ENCODE measurements at places on chromosomes 4 and X.

GRCh38 chr4:76830612-76830963 lies 67.4 kb downstream of the SOWAHB start:
- no peak for DNase-seq

- DNase-seq: no peak
Measured at GRCh38 chr4:16450724-16451123, 224.5 kb upstream of the TAPT1 start.

- no peak for DNase-seq
Measured at GRCh38 chr4:170025523-170026252, 507 bp downstream of the MFAP3L start.

- no peak for DNase-seq
Measured at GRCh38 chr4:26434030-26434639, 56.1 kb downstream of the CCKAR start.

GRCh38 chr4:56906489-56907393 lies 959 bp upstream of the REST start:
- DNase-seq: no peak

DNA sequence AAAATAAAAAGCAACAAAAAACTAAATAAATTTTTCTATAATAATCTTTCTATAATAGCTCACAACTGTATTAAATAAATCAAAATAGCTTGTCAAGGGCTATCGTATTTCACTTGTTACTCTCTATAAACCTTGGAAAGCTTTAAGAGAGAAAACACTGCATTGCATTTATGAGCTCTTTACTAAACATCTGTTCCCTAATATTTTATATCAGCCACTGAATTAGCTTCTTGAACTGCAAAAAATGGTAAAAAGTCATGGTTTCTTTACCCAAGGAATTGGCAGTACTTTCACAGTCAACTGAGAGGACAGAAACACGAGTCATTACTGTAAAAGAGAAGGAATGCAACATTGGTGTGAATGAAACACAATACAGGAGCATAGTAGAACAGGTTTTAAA lies 671.2 kb downstream of the PCDH18 start:
- DNase-seq: no peak

DNA sequence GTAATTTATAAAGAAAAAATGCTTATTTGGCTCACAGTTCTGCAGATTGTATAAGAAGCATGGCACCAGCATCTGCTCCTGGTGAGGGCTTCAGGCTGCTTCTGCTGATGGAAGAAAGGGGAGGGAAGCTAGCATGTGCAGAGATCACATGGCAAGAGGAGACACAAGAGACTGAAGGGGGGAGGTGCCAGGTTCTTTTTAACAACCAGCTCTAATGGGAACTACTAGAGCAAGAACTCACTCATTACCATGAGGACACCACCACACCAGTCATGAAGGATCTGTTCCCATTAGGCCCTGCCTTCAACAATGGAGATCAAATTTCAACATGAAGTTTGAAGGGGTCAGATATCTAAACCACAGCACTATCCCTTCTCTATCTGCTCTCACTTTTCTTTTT lies 9.4 kb upstream of the COPS4 start:
- no peak for DNase-seq

DNA sequence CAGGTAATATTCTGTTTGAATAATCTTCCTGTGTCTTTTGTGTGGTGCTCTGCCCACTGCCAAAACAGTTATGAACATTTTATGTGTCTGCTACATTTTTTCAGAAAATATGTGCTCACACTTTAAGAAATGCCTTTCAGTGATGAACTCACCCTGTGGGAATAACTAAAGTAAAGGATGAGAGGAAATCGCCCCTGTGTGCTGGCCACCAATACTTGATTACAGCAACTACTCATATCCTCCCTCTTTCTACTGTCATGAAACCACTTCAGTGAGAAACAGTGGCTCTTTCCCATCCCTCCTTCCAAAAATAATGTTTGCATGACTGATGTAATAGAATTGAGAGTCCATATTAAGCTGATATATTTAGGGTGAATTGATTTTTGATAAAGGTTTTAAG lies 900.9 kb downstream of the RAB28 start:
- no peak for DNase-seq

- no peak for DNase-seq
Measured at GRCh38 chrX:136322064-136322463, 21.3 kb downstream of the ADGRG4 start.

DNA sequence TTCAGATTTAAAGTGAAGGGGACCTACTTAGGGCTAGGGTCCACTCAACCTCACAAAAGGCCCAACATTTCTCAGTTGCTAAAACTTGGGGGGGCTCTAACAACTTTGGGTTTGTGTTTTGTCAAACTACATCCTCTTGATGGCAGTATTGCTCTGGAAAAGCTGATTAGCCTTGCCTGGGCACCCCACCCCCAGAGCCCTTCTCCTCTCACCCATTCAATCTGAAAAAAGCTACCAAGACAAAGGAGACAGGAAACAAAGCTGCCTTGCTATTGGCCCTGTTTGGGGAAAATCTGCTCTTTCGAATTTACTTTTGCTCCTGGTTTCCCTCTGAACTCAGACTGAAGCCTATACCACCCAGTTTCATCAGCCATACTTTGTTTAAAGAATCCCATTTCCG lies 195.2 kb upstream of the STK26 start:
- DNase-seq: no peak

DNA sequence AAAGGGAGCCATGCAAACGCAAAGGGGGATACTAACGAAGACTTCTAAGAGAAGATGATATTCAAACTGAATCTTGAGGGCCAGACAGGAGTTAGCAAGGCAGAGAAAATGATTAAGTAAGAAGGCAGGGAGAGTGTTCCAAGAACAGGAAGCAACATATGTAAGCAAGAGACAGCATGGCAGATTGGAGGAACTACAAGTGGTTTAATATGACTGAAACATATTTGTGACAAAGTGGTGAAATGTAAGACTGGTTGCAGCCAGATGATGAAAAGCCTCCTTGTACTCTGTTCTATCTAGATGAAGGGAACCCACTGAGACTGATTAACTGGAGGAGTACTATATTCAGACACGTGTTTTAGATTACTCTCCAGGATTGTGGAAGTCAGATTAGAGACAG lies 116.6 kb upstream of the DIAPH2 start:
- DNase-seq: no peak

DNA sequence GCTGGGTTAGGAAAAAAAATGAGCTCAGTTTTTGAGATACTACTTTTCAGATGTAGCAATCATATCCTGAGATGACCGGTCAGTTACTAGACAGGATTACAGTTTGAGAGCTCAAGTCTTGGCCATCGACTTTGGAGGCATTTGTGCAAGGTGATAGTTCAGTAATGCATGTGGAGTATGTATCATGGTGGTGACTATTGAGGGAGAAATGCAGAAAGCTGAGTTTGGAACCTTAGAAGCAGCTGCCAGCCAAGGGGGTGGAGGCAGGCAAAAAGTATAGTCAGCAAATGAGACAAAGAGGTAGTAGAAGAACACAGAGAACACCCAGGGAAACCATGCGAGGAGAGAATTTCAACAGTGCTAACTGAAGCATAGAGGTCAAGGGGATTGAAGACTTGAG lies 48.7 kb upstream of the SLC4A4 start:
- no peak for DNase-seq

GRCh38 chr4:5338531-5338930 lies 287.3 kb downstream of the STK32B start:
- no peak for DNase-seq

GRCh38 chr4:15755321-15756155 lies 22.6 kb upstream of the CD38 start:
- DNase-seq: no peak

DNA sequence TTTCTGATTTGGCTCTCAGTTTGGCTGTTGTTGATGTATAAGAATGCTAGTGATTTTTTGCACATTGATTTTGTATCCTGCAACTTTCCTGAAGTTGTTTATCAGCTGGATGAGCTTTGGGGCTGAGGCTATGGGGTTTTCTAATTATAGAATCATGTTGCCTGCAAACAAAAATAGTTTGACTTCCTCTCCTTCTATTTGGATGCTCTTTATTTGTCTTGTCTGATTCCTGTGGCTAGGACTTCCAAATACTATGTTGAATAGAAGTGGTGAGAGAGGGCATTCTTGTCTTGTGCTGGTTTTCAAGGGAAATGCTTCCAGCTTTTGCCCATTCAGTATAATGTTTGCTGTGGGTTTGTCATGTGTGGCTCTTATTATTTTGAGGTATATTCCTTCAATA lies 734.7 kb upstream of the FAM241A start:
- DNase-seq: no peak

- no peak for DNase-seq
Measured at GRCh38 chr4:186657764-186658163, 65.9 kb downstream of the FAT1 start.

- no peak for DNase-seq
Measured at GRCh38 chr4:136392576-136392975, 1139.7 kb downstream of the PCDH18 start.

DNA sequence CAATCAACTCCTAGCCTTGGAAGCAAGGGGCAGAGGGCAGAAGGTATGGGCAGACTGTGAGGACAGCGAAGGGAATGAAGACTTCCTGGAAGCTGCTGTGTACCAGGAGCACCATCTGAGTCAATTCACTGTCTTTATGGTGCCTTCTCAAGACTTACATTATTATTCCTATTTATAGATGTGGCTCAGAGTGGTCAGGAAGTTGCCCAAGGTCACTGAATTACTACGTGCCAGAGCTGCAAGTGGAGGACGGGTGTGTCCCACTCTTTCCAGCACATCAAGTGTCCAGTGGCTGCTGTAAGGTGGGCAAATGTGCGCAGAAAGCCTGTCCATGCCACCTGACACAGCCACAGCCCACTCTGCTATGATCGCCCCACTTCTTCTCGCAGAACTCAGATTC lies 32.0 kb downstream of the SMPX start:
- no peak for DNase-seq

DNA sequence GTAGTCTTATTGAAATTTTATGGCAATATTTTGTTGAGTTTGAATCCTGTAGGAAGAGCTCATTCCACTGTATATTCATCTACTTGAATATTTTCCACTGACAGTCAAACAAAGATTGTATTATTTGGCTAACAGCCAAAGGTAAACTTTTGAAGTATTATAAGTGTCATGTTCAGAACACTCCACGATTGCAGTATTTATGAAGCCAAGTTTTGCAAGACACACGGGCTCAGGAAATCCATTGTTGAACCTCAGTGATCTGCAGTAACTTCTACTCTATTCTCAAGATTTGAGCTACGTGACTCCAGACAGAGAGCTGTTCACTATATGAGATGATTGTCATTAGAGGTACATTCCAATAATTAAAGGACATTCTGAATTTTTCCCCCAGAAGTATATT lies 302.7 kb upstream of the ADGRL3 start:
- DNase-seq: no peak

DNA sequence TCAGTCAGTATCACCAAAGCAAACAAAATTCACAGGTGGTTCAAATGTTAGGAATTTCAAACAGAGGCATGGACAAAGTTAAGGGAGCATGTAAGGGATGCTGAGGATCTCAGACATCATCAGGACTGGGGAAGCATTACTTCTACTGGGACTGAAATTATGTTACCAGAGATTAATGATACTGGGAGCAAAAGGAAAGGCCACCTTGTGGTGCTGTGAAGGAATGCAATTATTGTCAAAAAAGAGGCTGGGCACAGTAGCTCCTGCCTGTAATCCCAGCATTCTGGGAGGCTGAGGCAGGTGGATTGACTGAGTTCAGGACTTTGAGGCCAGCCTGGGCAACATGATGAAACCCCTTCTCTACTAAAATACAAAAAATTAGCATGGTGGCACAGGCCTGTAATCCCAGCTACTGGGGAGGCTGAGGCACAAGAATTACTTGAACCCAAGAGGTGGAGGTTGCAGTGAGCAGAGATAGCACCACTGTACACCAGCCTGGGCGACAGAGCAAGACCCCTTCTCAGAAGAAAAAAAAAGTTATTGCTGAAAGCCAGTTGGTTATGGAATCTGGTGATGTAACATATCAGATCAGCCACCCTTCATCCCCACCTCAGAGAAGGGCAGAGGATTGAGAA lies 954.3 kb downstream of the PCDH7 start:
- DNase-seq: peak; percentile 11

- no peak for DNase-seq
Measured at GRCh38 chr4:23388699-23389395, 501.0 kb downstream of the PPARGC1A start.

- no peak for DNase-seq
Measured at GRCh38 chr4:119626420-119626819, 2.2 kb downstream of the PDE5A start.

GRCh38 chr4:2634014-2634413 lies 97.6 kb downstream of the FAM193A start:
- no peak for DNase-seq

DNA sequence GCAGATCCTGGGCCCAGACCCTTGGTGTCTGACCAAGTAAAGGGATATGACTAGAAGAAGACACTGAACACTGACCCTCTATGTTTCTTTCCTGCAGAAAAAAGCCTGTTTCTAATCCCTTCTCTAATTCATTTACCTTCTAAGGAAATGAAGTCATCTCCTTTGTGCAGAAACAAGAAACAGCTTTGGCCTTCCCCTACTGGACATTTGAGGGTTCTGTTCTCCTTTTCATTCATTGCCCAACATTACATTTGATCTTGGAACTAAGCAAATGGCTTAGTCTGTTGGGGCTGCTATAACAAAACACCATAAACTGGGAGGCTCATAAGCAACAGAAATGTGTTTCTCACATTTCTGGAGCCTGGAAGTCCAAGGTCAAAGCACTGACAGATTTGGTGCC lies 20.0 kb downstream of the HCCS start:
- DNase-seq: no peak

DNA sequence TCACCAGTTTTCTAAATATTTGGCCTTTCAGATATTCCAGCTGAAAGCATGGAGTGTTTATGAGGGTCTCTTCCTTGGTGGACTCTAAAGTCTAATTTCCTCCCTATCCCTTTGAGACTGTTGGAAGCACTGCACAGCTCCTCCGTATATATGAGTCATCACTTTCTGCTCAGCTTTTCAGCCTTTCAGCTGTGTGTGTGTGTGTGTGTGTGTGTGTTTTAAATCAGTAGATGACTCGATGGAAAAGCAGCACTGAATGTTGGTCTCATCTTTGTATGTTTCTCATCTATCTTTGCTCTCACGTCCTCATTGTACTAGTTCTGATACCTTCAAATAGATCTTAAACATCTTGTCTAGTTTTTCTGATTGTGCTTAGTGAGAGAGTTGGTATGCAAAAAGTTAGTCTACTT lies 81.6 kb downstream of the ZFX start:
- no peak for DNase-seq

DNA sequence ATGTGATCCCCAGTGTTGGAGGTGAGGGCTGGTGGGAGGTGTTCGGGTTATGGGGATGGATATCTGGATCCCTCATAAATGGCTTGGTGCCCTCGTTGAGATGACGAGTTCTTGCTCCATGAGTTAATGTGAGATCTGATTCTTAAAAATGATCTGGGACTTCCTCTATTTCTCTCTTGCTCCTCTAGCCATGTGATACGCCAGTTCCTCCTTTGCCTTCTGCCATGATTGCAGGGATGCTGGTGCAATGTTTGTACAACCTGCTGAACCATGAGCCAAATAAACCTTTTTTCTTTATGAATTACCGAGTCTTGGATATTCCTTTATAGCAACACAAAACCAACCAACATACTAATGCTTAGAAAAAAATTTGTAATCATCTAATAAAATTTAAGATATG lies 56.6 kb downstream of the STAP1 start:
- no peak for DNase-seq

GRCh38 chr4:62377245-62377644 lies 1177.1 kb downstream of the ADGRL3 start:
- DNase-seq: no peak

Measured in iPS DF 6.9 (cell line).